ENCODE measurements at places on chromosomes 3 and 15. TPM values are rescaled to one million over a fixed set of nuclear protein-coding genes. Genes with fewer than 3 reads are reported as not detected.

Gene MTMR10
- 13.4 TPM for total RNA-seq

GRCh38 chr15:70159713-70160009 lies 61.9 kb upstream of the TLE3 start:
- no peak for DNase-seq

DNA sequence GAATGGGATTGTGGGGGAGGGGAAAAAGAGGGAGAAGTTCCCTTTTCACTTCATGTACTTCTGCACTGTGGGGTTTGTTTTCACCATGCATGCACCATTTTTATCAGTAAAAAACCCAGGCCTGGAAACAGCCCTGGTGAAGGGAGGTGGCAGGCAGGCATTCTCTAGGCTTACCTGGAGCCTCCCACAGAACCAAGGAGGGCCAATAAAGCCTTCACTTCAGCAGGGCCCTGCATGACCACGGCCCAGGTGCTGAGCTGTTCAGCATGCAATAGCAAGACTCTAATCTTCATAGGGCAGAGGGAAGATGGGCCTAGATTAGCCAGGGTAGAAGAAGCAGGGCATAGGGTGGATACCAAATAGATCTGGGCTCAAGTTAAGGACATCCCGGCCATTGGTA lies 49.6 kb downstream of the SCN5A start:
- no peak for DNase-seq

Gene SNX4
- 44.4 TPM for total RNA-seq

- DNase-seq = no peak
These were observed 115.2 kb upstream of the TSC22D2 start for GRCh38 chr3:150292891-150293290.

DNA sequence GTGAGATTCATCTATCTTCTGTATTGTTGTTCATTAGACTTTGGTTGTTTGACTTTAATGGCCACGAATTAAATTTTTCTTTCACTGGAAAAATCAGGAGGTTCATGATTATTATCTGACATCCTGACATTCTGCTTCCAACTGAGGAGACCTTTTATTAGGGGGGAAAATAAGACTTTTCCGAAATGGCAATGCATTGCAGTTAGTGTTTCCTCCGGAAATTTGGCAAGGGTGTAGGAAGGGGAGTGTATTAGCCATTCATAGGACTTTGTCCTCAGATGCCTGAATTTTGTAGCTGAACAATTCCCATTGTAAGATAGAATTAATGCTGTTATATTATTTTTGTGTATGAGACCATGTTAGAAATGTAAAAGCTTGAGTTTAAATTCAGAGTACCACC lies 450.6 kb upstream of the TGFBR2 start:
- DNase-seq = no peak

- DNase-seq = no peak
These were observed 14.7 kb downstream of the SKIC8 start for GRCh38 chr15:78284758-78285157.

DNA sequence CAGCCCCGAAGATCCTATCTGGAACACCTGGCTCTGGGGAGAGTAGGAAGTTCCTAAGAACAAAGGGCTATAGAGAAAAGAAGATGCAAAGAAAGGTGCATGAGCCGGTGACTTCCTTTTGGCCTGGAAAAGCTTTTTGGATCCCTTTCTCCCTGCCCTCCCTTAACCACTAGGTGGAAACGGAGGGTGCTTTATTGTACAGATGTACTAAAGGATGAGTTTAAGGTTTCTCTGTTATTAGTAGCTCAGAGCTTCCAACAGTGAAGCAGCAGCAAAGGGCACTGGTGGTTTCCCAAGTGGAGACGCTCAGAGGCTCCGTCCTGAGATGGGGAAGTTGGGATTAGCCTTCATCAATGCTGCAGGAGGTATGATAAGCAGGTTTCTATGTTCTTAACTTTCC lies 5.9 kb upstream of the ADGRG7 start:
- no peak for DNase-seq

Gene NMNAT3
- 1.2 TPM for total RNA-seq

Gene REC114
- total RNA-seq = not detected

Gene IQCH
- total RNA-seq = 0.88 TPM

DNA sequence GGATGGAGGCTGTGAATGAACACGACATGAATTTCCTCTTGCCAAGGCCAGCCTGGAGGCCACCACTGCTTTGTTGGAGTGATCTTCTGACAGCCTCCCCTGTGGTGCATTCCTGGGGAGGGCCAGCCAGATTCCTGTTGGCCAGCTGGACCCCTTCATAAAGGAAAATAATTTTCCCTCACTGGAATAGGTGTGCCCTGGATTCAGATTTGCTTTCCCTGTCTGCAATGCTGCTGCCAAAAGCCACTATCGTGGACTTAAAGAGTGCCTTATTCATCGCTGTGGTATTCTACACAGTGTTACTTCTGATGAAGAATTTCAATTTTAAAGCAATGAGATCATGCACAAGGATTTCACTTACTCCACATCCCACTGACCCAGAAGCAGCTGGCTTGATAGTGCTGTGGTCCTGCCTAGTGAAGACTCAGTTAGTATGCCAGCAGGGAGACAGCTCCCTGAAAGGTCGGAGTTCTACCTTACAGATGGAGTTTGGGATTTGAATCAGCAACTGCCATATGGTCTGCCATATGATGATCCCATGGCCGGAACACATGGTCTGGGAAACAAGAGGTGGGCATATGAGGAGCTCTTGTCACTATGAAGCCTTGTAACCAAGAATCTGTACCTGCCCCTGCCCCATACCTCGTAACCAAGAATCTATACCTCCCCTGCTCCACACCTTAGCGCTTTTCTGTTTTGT lies 145.2 kb downstream of the KLF13 start:
- no peak for DNase-seq

Data from activated T-helper 1 cell treated with anti-CD3 and anti-CD28 coated beads, Interleukin-12 subunit alpha, Interleukin-12 subunit beta, Interleukin-2, Interleukin-4 antibody, amounts not matched to agents 30 ng/mL and 10 ng/mL and 1 ng/mL, durations not matched to agents 14 hours and 24 hours and 36 hours (primary cell).